ENCODE measurements at places on chromosomes 2 and 18. TPM values are rescaled to one million over a fixed set of nuclear protein-coding genes. Genes with fewer than 3 reads are reported as not detected.
A peak's percentile ranks its signal among the peaks of the same experiment; 100 is the strongest.

DNA sequence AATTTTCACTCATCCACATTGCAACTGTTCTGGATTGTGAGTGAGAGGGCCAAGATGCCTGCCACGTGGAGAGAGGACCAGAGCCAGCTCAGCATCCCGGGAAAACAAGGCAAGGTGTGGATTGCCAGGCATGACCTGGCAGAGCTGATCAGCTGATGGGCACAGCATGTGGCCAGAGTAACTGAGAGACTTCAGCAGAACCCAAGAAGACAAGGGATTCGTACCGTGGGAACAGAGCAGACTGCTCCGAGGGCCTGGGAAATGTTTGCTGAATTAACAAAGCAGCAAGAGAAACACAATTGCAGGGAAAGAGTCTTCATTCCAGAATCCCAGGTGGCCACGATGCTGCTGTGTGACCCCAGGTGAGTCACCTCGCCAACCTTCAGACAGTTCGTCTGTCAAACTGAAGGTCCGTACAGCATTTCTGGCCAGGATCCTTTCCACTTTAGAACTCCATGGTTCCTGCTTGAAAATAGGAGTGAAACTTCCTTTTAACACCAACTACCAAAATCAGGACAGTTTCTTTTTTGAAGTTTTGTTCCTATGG is 26.3 kb upstream of the POMC start:
- no peak for DNase-seq

DNA sequence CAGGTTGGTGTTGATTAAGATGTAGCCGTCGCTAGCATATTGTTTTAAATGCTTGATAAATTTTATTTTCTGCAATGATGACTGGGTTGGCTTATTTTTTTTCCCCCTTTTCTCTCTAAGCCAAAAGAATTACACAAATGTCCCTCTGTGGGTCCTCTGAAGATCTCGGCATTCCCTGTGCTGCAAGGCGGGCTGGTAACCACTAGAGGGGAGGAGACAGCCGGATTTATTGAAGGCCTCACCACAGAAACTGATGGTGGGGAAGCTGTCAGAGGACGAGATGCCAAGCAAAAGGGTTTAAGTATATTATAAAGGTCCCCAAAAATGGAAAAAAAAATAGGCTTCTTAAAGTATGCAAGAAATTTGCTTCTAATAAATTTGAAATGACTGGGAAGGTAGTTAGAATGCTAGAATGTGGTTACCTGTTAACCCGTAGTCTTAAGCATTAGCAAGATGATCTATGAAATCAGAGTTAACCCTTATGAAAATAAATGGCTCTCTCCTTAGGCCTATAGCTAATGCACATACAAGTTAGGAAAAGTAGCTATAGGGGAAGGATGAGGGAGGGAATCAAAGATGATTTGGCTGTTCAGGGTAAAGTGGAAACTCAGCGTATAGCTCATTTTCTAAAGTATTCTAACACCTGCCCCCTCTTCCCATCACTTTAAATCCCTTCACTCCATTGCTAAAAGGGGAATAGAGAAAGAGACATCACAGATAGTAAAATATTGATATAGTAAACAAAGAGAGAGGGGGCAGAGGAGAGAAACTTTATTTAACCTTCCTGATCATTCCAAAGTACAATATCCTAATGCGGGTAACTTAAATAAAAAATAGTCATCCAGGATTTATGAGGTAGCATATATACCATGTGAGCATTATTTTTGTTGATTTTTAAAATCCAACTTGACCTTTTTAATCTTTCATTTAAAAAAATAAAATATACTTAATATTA is 894.5 kb upstream of the POU3F3 start:
- DNase-seq, result peak; percentile 41

DNA sequence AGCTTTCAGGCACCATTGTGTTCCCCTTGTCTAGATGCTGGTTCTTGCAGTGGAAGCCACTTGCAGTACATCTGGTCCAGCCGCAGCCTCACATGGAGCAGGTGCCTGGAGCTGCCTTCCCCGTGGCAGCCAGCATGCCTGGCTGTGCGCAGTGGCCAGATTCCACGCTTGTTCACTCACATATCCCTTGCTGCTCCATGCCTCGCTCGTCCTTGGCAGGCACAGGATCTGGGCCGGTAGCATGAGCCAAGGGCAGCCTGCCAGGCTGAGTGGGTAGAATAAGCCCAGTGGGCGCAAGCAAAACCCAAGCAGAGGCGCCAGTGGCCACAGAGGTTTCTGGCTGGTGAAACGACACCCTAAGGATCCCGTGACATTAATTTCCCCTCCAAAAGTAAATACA is 20.6 kb downstream of the TMX3 start:
- DNase-seq, result no peak

- no peak for DNase-seq
These were observed 168.7 kb downstream of the NRXN1 start for GRCh38 chr2:50863218-50863617.

GRCh38 chr2:102277202-102277700 is 34.1 kb upstream of the IL1RL1 start:
- DNase-seq, result no peak

DNA sequence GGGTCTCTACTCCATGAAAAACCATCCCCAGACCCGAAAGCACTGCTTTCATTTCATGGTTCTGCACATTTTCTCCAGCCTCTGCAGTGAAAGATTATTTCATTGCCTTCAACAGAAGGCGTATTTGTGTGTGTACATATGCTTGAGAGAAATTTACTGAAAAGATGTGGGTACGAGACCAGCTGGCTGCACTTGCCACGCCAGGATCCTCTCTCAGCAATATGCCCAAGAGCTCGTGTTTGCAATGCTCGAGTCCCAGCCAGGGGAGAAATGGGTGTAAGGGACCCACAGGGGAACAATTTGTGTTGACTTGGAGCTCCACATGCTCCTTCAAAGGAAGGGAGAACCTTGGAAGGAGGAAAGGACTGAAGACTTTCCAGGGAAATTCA is 37.3 kb downstream of the TMEM177 start:
- no peak for DNase-seq

DNA sequence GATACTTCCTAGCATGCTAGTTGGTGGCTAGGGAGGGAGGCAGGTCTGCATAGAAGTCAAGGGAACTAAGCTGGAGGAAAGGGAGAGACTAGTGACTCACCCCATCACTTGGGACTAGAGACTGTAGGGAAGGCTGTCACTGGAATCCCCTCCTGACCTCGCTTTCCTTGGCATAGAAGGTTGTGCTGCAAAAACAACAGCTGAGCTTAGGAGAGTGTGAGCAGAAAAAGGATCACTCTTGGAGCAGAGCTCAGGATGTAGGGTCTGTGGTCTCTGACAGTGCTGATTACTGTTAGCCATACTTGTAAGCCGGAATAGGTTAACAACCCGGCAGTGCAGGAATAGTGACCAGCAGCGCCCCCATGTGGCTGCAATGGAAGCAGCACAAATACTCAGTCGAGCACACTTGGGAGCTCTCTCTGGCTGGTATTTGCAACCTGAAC is 66.9 kb upstream of the SMAD2 start:
- peak; percentile 39 for DNase-seq

DNA sequence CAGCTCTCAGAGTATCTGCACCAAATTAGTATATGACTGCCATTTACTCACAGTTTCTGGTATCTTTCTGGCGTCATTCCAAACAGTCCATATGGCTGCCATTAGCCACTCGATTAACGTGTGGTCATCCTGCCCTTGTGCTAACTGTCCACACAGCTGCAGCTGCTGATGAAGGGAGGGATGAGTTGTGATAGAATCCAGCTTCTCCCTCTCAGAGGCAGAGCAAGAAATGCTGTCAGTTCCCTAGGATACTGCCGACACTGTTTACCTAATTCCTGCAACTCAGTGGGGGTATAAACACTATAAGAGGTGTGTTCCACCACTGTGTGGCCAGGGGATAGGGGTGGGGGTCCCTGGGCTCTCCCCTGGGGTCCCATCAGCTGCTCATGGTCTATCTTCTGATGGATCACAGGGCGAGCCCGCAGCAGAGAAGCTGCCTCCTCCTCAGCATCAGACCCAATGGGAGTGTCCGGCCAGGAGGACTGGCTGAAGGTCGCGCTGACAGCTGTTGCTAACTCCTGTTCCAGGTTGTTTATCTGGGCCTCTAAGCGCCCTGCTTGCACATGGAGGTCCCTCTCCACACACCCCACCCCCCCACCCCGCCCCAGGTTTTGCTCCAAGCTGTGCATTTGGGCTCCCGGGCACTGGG is 17.3 kb upstream of the KLHL23 start:
- DNase-seq, result no peak

DNA sequence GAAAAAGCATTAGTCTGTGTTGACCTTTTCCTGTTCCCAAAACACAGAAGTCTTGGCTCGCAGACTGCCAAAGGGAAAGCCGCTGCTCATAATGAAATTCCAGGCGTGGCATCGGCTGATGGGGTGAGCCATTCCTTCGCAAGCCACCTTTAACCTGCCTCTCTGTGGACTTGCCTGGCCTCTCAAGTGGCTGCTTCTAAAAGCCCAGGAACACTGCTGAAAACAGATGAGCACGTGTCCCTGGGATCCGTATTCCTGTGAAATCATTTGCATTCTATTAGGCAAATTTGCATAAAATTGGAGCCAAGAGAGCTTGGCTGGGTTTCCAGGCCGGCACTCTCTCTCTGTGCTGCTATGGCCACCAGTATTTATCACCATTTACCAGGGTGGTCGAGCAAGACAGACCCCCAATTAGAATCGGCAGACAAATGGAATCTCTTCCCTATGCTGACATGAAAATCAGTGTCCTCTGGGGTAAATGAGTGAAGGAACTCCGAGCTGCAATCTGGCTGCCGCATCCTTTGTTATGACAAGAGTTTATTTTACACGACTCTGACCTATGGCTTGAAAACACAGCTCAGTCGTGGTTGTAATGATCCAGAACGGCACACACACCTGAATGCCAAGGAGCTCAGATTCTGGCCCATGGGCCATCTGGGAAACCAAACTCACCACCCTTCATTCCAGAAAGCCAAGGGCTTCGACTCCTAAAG is 21.7 kb downstream of the BCL2 start:
- no peak for DNase-seq

DNA sequence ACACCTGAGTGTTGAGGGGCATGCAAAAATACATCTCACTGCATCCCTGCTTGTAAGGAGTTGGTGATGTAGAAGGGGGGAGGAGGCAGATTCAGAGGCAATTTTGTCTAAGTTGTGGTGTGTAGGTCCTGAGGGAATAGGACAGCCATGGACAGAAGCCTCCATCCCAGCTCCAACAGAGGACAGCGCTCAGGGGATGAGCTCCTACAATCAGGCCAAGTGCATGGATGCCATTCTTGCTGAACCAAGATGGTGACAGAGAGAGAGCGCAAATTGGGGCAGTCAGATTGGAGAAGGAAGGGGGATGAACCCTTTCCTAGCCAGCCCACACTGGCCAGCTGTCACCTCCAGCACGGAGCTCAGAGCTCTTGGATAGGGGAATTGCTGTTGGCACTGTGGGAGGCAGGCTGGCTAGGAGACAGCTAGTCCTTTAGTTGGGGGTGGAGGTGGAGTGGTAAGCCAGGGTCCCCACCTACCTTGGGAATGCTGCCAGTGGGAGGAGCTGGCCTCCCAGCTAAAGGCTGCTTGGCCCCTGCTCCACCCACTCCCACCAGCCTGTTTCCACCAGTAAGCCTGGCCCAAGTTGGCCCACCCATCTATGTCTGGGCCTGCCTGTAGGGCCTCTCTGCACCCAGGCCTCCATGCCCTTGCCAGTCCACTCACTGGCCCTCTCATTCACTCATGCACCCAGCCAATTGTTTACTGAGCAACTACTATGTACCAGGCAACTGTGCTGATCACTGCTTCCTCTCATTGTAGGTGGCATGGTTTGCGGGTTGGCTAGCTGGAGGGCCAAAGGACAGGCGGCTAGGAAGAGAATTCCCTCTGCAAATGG is 2.5 kb upstream of the PER2 start:
- no peak for DNase-seq

GRCh38 chr2:160224060-160224459 is 24.0 kb upstream of the ITGB6 start:
- peak; percentile 77 for DNase-seq

- DNase-seq, result no peak
These were observed 406.9 kb downstream of the DCDC2C start for GRCh38 chr2:4110273-4110672.

- peak; percentile 96 for DNase-seq
These were observed at the start of gene SOX11 for GRCh38 chr2:5691985-5692529. Gene SOX11, plus strand, starts transcription at chr2:5692384. Its CDS starts 338 bp downstream, at chr2:5692722.

The PRSS56 gene
- total RNA-seq, result not detected

The DPP10 gene
- total RNA-seq, result not detected

The CD226 gene
- total RNA-seq, result 0.71 TPM

The C1QL2 gene
- 0.98 TPM for total RNA-seq

The SERPINB12 gene
- total RNA-seq, result not detected

The SLC5A7 gene
- total RNA-seq, result not detected

The TLK1 gene
- total RNA-seq, result 86.8 TPM

The KCNK3 gene
- 0.31 TPM for total RNA-seq

The NOSTRIN gene
- total RNA-seq, result not detected

The ATG16L1 gene
- total RNA-seq, result 43.2 TPM

The IL36B gene
- not detected for total RNA-seq

Measured in A673 (cell line).